ENCODE measurements at places on chromosomes 6 and 20.

- DNase-seq, result no peak
Measured at GRCh38 chr6:46130666-46131065, 877 bp downstream of the ENPP4 start.

DNA sequence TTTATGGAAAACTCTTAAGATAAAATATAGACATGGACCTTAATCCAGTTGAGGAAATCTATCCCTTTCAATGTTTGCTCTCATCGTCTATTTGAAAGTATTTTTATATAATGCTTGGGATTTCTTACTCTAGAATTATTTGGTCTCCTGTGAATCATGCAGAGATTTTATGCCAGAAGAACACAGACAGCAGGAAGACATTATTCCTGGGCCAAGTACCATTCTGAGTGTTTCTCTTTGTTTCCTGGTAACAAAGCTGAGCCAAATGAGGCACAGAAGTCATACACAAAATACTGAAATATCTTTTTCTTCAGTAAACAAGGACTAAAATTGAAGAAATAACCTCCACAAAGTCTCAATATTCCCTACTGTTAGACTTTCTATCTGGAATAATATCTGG, 538.2 kb upstream of the EYS start:
- no peak for DNase-seq

DNA sequence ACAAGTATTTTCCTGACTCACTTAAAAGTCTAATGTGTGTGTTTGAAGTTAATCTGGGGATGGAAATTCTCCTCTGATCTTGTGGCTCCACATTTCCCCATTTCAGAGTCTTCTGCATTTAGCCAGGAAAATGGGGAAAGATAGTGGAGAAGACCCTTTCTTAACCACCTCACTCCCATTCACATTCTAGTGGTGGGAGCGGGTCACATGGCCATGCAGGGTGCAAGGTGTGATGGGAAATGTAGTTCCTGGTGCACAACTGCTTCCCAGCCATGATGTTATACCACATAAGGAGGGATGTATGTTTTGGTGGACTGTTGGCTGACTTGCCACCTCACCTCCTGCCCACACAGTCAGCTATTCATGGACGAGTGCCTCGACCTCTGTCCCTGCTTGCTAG, 61.8 kb downstream of the BANF2 start:
- peak; percentile 16 for DNase-seq

- no peak for DNase-seq
Measured at GRCh38 chr20:60473211-60473610, 515.0 kb downstream of the CDH26 start.

- no peak for DNase-seq
Measured at GRCh38 chr6:10556589-10556988, 35.4 kb downstream of the GCNT2 start.

- no peak for DNase-seq
Measured at GRCh38 chr6:56742122-56742791, 99.6 kb upstream of the DST start.

DNA sequence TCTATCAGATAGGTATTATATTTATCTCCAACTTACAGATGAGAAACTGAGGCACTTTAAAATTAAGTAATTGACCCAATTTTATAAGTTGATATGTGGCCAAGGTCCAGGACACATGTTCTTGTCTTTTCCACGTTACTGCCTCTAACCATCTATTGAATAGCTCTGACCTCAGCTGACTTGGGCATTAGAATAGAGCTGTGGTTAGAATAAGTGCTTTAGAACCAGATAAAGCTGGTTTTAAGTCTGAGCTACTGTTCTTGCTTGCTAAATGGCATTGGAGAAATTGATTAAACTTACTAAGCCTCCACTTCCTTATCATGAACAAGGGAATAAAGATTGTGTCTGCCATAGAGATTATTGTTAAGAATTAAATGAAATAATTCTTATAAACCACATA, 147.8 kb upstream of the DTNBP1 start:
- DNase-seq, result no peak

GRCh38 chr6:43891072-43891870, 121.3 kb downstream of the VEGFA start:
- no peak for DNase-seq

DNA sequence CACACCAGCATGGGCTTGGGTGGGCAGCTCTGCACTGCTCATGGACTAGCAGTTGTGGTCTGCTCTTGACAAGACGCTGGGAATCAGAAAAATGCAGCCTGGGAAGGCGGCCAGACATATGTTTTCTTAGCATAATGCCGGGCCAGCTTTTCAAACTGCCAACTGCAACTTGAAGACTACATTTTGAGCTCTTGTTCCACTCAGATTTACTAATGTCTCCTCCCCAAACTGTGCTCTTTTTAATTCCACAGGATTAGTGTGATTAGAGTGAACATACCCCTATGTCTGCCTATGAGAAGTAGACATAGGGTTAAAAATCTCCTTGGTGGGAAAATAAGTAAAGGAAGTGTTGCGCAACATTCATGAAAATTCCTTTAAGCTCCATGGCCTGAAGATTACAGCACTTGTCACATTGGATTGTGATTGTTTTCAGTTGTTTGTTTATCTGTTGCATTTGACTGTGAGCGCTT, 5.3 kb upstream of the FNDC1 start:
- DNase-seq, result peak; percentile 68

DNA sequence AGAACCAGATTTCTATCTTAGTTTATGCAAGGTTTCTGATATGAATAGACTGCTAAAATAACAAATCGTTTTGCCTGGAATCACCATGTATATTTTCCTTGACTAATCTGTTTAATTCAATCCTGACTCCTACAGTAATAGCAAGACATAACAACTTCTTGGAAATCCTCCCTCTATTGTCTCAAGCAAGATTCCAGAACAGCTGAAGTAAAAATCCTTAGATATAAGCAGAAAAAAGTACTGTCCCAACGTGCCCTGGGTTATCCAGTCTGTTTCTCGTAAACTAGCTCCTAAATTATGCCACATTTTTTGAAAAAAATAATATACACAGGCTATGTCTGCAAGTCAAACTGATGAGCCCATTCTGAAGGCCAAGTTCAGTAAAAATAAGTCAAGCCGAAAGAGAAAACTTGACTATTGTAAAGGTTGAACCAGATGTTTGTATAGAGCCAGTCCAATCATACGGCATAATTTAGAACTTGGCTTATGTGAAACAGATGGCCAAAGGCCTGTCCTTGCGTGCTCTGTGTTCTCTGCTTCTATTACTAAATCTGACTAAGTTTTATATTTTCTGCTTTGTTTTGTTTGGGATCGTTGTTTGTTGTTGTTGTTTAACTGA, 341.6 kb upstream of the NRSN1 start:
- DNase-seq, result no peak

DNA sequence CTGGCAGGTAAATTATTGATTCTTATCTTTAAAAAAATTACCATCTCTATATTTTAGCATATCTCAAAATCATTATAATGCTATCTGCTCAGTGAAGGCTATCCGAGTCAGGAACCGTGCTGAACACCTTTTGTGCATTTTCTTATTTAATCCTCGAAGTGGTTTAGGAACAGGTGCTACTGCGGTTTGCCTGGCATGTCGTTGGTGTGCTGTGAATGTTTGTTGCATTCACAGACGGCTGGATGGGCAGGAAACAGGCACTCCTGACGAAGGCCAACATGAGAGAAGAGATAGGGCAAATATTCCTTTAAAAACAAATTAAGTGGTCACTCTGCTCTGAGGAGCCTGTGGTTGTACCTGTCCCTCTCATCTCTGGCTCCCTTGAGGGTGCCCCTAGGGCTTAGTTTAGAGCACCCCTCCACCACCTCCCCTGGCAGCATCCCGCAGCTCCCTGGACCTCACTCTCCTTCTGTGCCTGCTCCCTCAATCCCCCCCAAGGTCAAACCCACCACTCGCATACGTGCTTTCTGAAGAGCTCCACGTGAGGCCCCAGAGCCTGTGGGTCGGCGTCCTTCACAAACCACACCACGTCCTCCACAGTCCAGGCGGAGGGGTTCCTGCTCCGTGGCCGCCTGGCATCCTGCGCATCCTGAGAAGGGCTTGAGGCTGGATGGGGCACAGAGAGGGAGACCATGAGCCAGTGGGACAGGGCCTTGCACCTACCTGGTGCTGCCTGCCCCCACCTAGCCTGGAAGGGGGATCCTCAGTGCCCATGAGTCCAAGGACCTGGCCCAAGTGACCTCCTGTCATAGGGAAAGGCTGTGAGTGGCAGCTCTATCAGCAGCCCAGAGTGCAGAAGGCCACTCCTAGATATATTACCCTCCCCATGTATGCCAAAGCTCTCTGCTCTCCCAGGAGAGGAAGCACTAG, 116.5 kb downstream of the SCML4 start:
- DNase-seq, result no peak

DNA sequence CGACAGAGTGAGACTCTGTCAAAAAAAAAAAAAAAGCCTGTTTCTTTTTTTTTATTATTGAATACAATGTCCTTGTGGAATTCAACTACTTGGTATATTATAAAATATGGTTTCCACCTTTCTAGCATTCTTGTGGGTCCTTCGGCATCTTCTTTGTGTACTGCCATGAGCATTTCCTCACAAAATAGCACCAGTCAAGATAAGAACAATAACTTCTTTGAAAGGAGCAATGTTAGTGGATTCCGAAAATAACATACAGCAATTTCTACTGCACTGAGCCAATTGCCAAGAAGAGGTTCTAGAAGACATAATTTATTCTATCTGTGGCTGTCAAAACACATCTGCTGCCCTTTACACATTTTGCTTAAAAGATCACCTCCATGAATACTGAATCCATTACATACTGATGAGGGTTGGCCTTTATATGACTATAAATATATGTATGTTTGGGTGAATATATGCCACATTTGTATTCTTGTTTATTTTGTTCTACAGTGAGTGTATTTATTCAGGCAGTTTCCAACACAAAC, 19.1 kb upstream of the SPTLC3 start:
- DNase-seq, result no peak

- DNase-seq, result no peak
Measured at GRCh38 chr6:20414711-20415110, 13.0 kb downstream of the E2F3 start.

DNA sequence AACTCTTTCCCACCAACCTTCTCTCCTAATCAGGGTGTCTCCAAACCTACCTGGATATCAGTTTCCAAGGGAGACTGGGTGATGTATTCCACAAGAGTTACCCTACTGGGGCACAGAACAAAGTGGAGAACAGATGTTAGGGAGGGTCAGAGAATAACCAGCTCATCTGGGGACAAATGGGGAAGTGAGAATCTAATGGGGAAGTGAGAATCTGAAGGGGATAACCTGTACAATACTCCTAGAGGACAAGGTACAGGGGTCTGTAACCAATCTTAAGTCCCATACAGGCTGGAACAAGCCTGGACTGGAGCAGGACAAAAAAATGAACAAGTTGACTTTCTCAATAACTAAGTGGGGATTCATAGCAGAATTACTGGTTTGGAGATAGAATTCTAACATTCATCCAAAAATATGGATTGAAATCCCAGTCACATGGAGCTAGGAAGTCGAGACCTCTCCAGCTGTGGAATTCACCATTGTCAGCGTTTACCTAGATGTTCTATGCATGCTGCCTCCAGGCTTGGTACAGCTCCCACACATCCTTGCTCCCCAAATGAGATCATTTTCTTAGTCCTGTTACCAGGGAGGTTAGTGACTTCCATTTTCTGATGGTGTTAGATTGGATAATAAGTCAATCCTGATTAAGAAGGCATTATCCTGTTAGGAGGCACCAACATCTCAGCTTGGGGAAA, 214.8 kb upstream of the MOCS1 start:
- DNase-seq, result no peak

GRCh38 chr6:1423578-1423977, 34.2 kb downstream of the FOXF2 start:
- DNase-seq, result no peak

DNA sequence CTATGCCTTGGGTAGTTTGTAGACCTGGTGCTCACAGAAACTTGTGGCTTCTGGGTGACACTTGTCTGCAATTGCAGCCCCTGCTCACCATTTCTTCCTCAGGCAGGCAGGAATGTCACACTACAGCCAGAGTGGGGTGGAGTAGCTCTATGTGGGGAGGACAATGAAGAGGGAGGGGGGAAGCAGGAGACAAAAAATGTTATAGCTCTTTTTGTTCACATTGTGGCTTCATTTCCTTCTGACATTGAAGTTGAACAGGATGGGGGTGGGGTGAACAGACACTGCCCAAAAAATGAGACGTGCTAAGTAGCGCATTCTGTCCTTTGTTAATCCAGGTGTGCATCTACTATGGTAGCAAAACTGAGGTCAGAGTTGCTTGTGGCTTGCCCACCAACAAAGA, at the start of gene THEMIS:
TSS of gene THEMIS (minus strand) at position 124 of the 400 bp plus-strand sequence. CDS start 126 bp downstream, outside the sequence.
- DNase-seq, result no peak

DNA sequence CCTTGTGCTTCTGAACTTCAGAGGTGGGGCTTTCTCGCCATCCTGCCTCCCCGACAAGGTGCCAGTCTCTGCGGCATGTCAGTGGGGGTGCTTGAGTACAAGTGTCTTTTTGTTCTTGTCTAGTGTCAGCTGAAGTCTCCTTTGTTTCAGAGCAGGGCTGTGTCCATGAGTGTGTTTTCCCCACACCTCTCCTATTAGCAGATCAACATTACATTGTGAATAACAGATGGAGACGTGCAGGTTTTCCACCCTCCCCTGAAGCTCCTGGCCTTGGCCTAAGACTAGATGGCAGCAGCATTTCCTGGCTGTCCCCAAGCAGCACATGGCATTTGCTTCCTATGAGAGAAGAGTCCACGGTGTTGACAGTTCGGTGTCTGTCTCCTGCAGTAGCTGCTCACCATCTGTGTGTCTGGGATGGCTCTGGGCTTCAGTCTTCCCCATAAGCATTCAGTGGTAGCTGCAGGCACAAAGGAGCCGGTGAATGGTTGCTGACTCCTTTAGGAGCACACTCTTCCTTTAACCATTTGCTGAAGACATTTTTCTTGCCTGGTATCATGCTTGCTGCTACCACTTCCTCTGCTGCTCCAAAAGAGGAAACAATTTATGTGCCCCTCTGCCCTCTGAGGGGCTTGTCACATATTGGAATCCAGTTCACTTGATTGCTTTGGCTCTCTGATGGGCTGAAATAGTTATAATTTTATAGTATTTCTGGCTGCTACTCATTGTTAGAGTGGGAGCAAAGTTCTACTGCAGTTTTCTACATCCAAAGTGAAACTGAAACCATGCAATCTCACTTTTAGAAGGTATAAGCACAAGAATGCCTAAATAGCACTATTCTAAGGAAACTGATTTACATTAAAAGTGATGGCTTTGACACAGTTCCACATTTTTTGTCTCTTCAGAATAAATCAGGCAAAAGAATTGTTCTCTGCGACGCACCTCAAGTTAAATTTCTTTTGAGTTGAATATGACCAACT, 913.0 kb downstream of the C6orf118 start:
- no peak for DNase-seq
